ENCODE measurements at places on chromosomes 4 and X.

- peak; percentile 12 for DNase-seq
Observed at GRCh38 chrX:16671005-16671404, 21.0 kb downstream of the S100G start.

DNA sequence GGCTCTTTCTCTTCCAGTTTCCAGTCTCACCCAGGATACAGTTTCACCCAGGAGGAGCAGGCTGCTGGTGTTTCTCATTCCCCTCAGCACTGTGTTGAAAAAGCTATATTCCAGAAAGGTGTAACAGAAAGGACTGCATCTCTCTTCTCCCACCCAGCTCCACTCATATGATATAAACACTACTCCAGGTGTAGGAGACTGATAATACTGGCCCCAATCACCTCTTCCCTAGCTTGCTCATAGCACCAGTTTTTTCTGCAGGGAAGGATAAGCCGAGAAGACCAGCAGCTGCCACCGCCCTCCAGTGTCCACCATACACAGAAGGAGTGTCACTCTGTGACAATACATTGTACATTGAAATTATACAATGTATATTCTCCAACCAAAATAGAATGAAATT, 105.5 kb upstream of the STK26 start:
- DNase-seq = no peak

- no peak for DNase-seq
Observed at GRCh38 chr4:26083987-26084386, 170.0 kb downstream of the SMIM20 start.

DNA sequence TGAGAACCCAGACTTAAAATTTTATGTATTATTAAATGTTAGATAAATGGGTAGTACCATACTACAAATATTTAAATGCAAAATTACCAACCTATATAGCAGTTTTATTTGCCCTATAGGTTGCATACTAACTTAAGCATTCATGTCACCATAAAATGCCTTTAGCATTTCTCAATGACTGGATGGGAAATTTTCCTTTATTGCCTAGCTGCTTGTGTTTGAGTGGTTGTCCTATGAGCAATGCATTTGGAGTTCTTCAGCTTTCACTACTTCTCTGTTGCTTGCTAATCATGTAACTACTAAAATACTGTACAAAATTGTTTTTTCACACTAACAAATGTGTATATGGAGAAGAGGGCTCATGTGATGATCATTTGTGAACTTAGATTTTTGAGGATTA, 44.2 kb upstream of the CEP135 start:
- no peak for DNase-seq

GRCh38 chrX:130887376-130887775, 15.6 kb downstream of the ENOX2 start:
- DNase-seq = no peak

DNA sequence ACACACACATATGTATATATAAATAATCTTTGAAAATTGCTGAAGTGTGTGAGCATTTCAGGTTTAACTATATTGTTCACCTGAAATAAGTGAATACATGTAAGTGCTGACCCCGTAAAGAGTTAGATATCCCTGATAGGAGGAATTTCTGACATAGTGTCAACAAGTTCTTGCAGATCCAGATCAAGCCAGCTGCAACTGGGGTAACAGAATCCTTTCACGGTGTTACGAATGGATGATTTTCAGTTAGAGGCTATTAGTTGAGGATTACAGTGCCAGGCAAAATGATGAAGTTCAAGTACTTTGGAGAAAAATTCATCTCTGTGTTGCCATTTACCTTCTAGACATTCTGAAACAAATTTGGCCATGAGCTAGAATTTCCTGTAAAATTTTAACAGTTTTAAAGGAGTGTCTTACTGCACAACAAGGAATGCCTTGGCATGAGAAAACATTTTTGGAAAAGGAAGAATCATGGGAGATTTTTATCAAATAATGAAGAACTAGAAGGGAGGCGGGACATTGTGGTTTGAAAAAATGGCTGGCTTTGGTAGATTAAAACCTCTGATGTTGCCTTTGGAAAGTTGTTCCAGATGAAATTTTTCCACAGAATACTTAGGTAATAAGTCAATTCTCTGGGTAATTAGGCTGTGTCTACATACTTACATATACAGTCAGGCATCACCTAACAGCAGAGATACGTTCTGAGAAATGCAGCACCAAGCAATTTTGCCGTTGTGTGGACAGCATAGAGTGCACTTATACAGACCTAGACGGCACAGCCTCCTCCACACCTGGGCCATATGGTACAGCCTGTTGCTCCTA, 84.4 kb upstream of the FAT1 start:
- no peak for DNase-seq

- no peak for DNase-seq
Observed at GRCh38 chrX:45447995-45448394, 247.3 kb upstream of the DIPK2B start.

DNA sequence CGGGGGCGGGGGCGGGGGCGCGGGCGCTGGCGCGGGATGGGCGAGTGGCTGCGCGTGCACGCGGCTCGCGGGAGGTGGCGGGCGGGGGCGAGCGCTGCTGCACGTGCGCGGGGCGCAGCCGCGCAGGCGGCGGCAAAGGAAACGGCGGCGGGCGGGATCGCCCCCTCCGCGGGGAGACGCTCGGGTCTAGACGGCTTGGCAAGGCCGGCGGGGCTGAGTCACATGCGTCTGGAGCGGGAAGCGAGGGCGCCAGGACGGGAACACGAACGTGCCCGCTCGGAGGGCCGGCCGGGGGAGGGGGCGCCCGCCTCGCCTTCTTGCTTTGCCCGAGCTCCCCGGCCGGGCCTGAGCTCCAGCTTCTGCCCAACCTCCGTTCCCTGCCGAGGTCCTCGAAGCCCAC, 4.3 kb upstream of the HAUS7 start:
- peak; percentile 59 for DNase-seq

- no peak for DNase-seq
Observed at GRCh38 chrX:13396924-13397323, 77.1 kb upstream of the ATXN3L start.

- DNase-seq = no peak
Observed at GRCh38 chr4:103032574-103032973, 13.1 kb upstream of the SLC9B1 start.

DNA sequence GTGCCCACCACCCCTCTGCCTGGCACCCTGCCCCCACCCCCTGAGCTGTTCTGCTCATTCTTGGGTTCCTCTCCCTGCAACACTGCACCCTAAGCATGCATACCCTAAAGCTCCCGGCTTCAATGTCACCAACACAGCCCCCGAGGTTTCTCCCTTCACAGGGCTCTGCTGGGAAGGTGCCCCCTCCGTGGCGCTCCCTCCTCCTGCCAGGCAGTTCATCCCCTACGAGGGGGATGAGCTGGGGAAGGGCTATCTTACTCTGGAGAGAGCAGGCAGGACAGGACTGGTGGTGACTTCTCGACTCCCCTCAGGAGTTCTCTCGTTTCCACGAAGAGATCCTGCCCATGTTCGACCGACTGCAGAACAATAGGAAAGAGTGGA, 6.5 kb downstream of the ATP5ME start:
- no peak for DNase-seq

DNA sequence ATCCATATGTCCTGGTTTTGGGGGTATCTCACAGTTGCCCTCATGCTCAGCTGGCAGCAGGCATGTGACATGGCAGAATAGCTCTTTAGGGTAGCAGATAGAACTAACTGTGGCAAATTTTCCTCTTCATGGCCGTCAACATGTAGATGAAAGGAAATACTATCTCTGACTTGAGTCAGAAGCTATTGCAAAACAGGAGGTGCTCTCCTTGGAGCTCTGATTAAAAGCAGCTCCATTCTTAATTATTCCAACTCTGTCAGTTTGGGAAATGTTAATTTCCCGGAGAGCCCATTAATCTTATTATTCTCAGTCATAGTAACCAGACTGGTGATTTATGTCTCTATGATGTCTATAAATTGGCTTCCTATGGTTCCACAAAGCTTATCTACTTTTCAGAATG, 18.2 kb downstream of the IL13RA1 start:
- no peak for DNase-seq
